ENCODE measurements at places on chromosomes 4 and X.

DNA sequence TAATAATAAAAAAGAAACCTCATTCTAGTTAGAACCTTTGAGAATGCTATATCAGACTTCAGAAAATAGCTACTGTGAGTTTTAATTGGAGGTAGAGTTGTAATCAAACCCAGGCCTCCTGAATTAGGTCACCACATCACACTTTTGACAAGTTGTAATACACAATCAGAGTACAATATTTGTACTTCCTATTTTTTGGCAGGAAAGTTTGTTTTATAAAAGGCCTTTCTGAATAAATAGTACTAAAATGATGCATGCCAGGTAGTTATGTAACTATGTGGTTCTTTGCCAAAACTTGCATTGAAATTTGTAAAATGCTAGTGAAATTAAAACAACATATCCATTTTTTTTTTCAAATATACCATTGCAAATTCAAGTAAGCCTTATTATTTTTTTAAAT is 26.8 kb downstream of the ADH7 start:
- no peak overlapping the region for H3K27ac ChIP-seq
- H3K4me1 ChIP-seq = peaks cover 9% of the 10 kb centered on the region
- no peak for DNase-seq
- H3K36me3 ChIP-seq = no peaks in the 10 kb centered on the region
- H3K27me3 ChIP-seq = no peaks in the 10 kb centered on the region

DNA sequence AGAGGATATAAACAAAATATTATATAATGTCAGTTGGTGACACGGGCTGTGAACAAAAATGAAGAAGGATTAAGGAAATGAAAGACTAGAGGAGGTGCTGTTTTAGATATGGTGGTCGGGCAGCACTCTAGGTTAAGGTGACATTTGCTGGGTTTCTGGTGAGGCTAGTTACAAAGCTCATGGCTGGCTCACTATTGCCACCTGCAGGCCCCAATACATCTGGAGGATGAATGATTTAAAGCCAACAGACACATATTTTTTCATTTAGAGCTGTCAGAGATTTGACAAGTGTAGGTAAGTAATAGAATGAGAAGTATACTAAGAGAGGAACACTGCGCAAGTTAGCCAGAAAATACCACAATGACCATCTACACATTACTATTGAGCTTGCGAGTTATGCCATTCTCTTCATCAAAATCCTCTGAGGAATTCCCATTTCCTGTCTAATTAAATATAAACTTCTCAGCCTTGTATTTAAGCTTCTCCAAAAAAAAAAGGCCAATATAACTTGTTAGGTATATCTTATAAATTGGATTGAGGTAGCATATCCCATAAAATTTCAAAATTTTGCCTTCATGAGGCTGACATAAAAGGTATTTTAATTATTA is 6.4 kb upstream of the FGG start:
- DNase-seq = peak; percentile 30
- no peak overlapping the region for H3K27ac ChIP-seq
- no peak overlapping the region for H3K4me3 ChIP-seq
- no peaks in the 10 kb centered on the region for H3K27me3 ChIP-seq
- no peaks in the 10 kb centered on the region for H3K36me3 ChIP-seq

DNA sequence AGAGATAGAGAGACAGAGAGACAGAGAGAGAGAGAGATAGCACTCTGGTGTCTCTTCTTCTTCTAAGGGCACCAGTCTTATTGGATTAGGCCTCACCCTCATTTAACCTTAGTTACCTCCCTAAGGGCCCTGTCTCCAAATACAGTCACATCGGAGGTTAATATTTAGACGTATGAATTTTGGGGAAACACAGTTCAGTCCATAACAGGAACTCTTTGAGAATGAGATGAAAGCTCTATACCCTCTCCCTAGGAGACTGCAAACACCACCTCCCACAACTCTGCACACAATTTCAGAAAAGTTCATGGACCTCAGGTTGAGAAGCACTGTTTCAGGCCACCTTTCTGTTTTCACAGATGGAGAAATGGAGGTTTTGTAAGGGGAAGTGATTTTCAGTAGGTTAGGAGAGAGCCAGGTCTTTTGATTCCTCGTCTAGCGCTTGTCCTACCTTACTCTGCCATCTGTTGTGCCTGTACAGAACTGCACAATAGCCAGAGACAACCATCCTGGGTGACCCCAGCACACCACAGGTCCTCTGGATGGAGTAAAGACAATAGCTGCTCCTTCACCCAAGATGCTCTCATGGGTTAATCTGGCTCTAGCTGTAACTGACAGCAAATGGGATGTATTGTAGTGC is 16.9 kb upstream of the LOC101059915 start:
- no peaks in the 10 kb centered on the region for H3K4me1 ChIP-seq
- peaks cover 4% of the 10 kb centered on the region for H3K27me3 ChIP-seq
- no peak overlapping the region for H3K27ac ChIP-seq
- H3K4me3 ChIP-seq = no peak overlapping the region

DNA sequence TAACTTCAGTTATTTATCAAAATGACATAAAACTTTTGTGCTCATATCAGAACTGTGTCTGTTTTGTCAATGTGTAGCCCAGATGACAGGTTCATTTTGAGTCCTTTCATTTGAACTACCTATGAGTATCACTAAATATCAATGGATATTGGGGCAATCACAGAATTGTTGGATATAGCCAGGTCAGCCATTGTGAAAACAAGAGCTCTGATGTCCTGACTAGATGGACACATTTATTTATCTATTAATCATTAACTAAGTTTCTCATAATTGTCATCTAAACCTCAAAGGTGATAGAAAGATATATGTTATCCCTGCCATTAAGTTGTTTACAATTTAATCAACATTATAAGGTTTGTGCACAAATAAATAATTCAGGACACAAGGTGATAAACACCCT is 638.3 kb upstream of the GRIA3 start:
- no peak overlapping the region for H3K27ac ChIP-seq
- no peaks in the 10 kb centered on the region for H3K4me1 ChIP-seq
- H3K36me3 ChIP-seq = no peaks in the 10 kb centered on the region

DNA sequence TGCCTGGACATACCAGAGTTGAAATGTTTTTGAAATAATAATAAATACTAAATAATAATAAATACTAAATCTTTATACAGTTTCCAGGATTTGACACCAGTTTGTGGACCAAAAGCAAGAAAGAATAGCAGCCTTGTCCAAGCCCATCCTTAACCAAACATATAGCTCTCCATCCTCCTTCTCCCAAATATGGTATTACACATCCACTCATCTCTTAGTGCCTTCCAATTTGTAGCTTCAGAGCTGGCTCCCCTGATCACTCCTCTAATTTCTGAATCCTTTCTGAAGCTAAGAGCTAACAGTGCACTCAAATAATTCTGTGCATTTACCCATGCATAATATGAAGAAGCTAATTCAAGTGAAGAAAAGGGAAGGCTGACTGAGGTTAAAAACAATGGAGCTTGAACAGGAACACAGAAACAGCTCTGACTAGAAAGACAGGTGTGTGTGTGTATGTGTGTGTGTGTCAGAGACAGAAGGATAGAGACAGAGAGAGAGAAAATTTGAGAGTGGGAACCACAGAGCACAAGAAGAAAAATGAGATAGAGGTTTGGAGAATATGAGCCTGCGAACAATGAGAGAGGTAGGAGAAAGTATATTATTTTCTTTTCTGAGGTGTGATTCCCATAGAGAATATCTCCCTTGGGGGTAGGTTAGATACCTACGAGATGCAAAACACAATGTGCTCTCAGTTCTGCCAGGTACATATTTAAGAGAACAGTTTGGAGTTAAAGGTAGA is 123.5 kb downstream of the CAMK2D start:
- no peak overlapping the region for H3K27ac ChIP-seq
- H3K4me1 ChIP-seq = peaks cover 15% of the 10 kb centered on the region
- no peak for DNase-seq

DNA sequence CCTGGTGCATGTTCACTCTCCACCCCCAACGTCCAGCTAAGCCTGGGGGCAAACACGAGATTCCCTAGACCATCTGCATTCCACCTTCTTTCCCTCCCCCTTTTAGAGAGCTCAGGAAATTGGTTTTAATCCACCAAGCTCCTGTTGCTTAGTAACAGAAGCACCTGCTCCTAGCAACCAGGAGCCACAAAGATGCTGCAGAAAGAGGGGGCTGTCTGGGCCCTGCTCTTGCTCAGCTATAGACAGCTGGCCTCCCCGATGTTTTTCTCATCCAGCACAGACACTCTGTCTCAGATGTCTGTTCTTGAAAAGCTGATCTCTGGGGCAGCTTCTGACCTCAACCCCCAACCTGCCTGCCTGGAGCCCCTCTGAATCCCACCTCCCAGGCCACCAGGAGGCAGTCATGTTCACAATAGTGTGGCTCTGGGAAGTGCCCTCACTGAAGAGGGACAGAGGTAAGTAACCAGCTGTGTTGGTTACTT is 71.5 kb downstream of the SLC16A2 start:
- H3K4me3 ChIP-seq = no peak overlapping the region
- peaks cover 4% of the 10 kb centered on the region for H3K27me3 ChIP-seq
- H3K36me3 ChIP-seq = no peaks in the 10 kb centered on the region
- no peak for DNase-seq
- H3K27ac ChIP-seq = no peak overlapping the region

DNA sequence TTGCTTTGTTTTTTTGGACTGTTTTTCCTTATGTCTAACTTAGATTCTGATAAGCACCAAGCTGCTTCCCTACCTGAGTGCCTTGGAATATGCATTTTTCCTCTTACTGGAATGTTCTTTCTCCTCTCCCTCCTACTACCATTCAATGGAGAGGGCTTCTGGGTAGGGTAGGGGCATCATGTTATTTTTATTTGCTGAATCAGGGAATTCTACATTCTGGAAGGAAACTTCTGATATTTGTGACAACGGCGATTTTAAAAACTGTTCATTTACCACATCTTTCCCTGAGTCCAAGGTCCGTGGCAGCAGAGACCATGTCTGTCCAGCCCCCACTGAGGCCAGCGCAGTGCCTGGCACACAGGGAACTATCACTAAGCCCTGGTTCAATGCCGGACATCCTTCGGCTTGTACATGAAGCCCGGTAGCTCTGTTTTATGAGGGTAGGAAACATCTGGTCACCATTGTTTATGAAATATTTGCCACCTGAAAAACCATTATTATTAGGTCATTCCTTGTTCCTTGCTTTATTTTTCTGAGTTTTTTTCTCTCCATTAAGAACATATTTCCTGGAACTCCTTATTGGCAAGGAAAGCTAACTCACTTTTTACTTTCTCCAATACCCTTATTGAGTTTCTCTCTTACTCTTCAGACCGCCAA is 57.0 kb downstream of the PALLD start:
- DNase-seq = no peak
- H3K36me3 ChIP-seq = no peaks in the 10 kb centered on the region
- H3K4me3 ChIP-seq = no peak overlapping the region
- H3K4me1 ChIP-seq = peaks cover 19% of the 10 kb centered on the region
- no peaks in the 10 kb centered on the region for H3K27me3 ChIP-seq
- no peak overlapping the region for H3K27ac ChIP-seq

DNA sequence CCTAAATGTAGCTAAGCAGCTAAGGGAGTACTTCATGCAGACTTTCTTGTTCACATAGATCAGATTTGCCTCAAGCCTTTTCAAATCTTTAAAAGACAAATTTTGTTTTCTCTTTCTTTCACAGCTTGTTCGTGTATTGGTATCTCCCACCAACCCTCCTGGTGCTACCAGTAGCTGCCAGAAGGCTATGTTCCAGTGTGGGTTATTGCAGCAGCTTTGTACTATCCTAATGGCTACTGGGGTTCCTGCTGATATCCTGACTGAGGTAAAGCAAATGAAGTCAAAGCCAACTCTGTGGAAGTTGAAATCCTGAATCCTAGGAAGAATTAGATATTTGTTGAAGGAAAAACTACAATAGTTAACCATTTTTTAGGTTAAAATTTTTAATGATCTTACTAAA is 62.6 kb downstream of the USO1 start:
- no peaks in the 10 kb centered on the region for H3K27me3 ChIP-seq
- H3K4me1 ChIP-seq = 0 out of 2 replicates have a peak, but pooled peaks cover 1% of the 10 kb centered on the region
- H3K27ac ChIP-seq = no peak overlapping the region
- H3K36me3 ChIP-seq = peaks cover 32% of the 10 kb centered on the region
- H3K4me3 ChIP-seq = no peak overlapping the region
- no peak for DNase-seq

- peak; percentile 23 for DNase-seq
- 0 out of 2 replicates have a peak, but pooled peaks cover 1% of the 10 kb centered on the region for H3K4me1 ChIP-seq
- H3K36me3 ChIP-seq = no peaks in the 10 kb centered on the region
- H3K27me3 ChIP-seq = no peaks in the 10 kb centered on the region
Measured at GRCh38 chr4:139761461-139761860, 95.8 kb downstream of the MGST2 start.

GRCh38 chrX:129736491-129736890 is 2.3 kb upstream of the XPNPEP2 start:
- H3K27me3 ChIP-seq = peaks cover 24% of the 10 kb centered on the region
- no peak for DNase-seq
- no peak overlapping the region for H3K27ac ChIP-seq
- no peaks in the 10 kb centered on the region for H3K36me3 ChIP-seq
- H3K4me3 ChIP-seq = no peak overlapping the region

GRCh38 chrX:108332281-108332680 is 105.9 kb downstream of the COL4A6 start:
- DNase-seq = no peak
- no peak overlapping the region for H3K4me3 ChIP-seq
- no peak overlapping the region for H3K27ac ChIP-seq
- no peaks in the 10 kb centered on the region for H3K4me1 ChIP-seq
- H3K27me3 ChIP-seq = peaks cover 4% of the 10 kb centered on the region
- no peaks in the 10 kb centered on the region for H3K36me3 ChIP-seq

DNA sequence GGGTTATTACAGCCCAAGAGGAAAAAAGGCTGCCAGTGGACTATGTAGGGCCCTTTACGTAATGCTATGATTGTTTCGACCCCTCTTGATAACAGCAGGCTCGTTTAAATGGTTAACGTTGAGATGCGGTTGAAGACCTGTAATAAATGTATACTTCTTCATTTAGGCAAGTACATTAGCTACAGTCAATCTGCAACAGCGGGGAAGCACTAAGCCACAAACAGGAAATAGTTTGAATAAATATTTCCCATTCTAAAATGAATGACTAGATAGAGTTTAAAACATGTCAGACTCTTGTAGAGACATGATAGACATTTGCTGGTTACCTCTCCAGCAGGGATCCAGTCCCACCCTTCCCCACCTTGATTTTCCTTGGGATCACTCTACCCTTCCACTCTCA is 38.1 kb upstream of the STIM2 start:
- no peak for DNase-seq
- no peak overlapping the region for H3K27ac ChIP-seq
- no peaks in the 10 kb centered on the region for H3K27me3 ChIP-seq
- H3K4me1 ChIP-seq = no peaks in the 10 kb centered on the region

DNA sequence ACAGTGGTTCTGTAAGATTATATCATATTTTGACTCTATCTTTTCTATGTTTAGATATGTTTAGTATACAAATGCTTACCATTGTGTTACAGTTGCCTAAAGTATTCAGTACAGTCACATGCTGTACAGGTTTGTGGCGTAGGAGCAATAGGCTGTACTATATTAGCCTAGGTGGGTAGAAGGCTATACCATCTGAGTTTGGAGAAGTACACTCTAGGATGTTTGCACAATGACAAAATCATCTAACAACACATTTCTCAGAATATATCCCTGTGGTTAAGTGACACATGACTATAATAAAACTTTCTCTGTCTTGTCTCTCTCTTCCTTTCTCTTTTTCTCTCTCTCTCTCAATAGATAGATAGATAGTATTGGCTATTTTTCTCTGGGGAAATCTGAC is 1053.1 kb downstream of the STIM2 start:
- no peaks in the 10 kb centered on the region for H3K36me3 ChIP-seq
- H3K27me3 ChIP-seq = no peaks in the 10 kb centered on the region
- no peak overlapping the region for H3K4me3 ChIP-seq
- no peaks in the 10 kb centered on the region for H3K4me1 ChIP-seq

Data from IMR-90 (cell line).